Stimulated activated CD8-positive, alpha-beta memory T cell treated with anti-CD3 and anti-CD28 coated beads, Interleukin-7, amount 100 ng/mL, for 1 hour (primary cell): ENCODE measurements at places on chromosomes 1 and 21.

GRCh38 chr1:163063143-163063542 lies 6.0 kb upstream of the RGS4 start:
- no peak for DNase-seq

GRCh38 chr21:38712664-38713063 lies 93.1 kb upstream of the ETS2 start:
- no peak for DNase-seq

DNA sequence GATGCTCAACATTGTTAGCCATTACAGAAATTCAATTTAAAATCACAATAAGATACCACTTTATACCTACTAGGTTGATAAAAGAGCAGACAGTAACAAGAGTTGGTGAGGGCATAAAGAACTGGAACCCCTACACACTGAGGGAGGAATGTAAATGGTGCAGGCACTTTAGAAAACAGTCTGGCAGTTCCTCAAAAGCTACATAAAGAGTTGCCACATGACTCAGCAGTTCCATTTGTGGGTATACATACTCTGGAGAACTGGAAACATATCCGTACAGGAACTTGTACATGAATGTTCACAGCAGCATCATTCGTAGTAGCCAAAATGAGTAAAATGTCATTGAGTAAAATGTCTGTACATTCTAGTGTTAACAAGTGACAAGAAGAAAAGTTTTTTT lies 17.0 kb downstream of the NSL1 start:
- DNase-seq, result no peak

DNA sequence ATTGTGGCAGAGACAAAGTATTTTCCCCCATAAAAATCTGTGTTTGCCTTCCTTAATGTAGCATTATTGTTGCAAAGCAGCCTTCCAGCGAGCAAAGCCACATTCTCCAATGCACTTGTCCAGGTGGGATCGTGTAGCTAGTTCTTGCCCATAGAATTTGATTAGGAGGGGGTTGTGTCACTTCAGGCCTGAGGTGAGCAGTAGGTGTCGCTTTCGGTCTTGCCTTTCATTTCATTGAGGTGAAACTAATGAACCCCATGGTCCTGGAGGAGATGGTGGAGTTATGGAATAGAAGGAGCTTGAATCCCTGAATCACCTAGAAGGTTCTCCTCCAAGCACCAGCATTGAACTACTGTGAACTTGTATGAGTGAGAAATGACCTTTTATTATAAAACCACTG lies 318.9 kb upstream of the PBX1 start:
- no peak for DNase-seq

DNA sequence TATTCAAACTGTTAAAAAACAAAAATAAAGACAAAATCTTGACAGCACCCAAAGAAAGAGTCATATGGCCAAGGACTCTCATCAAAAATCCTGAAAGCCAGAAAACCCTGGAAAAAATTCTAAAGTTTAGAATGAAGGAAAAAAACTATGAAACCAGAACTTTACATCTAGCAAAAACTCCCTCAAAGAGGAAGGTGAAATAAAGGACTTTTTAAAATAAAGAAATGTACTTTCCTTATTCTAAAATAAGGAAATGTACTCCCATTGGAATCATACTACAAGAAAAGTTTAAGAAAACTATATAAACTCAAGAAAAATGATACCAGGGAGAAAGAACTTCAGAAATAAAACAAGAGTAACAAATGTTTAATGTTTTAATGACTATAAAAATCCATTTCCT lies 206.3 kb downstream of the KCNT2 start:
- DNase-seq, result no peak

DNA sequence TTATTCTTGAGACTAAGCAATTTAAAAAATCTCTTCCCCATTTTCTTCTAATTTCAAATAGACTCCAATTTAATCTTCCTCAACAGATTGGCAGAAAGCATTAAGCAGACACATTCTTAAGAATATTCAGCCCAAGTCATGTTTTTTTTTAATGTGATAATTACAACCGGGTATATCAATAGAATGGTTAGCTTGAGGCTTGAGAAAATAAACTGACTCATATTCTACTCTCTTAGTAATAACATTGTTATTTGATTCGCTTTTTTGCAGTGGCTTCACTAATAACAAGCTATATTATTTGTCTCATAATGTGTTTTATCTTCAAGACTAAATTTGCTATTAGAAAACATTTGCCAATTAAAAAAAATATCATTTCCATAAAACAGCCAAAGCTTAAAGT lies 488.6 kb upstream of the RGS18 start:
- no peak for DNase-seq

DNA sequence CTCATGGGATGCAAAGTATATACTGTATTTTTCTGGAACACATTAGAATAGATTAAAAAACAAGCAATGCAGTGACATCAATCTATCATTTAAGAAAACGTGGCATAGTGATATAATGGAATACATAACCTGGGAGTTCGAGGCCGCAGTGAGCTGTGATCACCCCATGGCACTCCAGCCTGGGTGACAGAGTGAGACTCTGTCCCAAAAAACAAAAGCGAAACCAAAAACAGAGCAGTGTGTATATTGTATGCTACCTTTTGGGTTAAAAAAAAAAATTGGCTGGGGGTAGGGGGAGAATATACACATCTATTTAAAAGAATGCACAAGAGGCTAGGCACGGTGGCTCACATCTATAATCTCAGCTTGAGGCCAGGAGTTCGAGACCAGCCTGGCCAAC lies 13.5 kb downstream of the SLC2A1 start:
- DNase-seq, result no peak

- DNase-seq, result no peak
Measured at GRCh38 chr1:213987422-213987926, 299 bp upstream of the PROX1 start.

GRCh38 chr1:205545991-205546390 lies 41.5 kb downstream of the CDK18 start:
- no peak for DNase-seq

- DNase-seq, result no peak
Measured at GRCh38 chr1:88731475-88732269, 47.6 kb downstream of the PKN2 start.

GRCh38 chr1:157162345-157162744 lies 24.1 kb upstream of the ETV3 start:
- no peak for DNase-seq

DNA sequence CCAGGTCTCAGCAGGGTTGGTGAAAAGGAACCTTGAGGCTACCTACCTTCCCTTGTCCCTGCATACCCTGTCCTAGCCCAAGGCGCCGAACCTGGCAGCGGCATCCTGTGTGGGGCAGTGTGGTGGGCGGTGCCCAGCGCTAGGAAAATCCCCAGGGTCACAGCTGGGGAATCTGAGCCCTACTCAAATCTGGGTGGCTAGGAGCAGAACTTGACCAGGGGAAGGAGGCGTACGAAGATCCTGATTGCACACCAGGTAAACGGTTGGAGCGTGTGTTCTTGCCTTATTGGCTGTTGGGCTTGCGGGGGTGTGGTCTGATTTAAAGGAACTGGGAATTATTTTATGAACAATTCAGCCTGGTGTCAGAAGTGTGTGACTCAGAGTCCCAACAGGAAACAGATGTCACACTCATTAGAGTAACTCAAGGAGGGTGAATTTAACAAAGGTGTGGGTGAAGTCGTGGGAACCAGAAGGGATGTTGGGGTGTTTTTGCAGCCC lies 118.6 kb downstream of the LRIG2 start:
- DNase-seq, result no peak

- no peak for DNase-seq
Measured at GRCh38 chr21:34707876-34708325, 39.1 kb downstream of the CLIC6 start.
